NCI-H510A (cell line): ENCODE measurements at places on chromosomes 16 and 17.

GRCh38 chr17:41919840-41920579, 1.3 kb upstream of the ACLY start:
- no peak for DNase-seq

- DNase-seq = no peak
Observed at GRCh38 chr16:75114179-75114945, 2.2 kb downstream of the LDHD start.

DNA sequence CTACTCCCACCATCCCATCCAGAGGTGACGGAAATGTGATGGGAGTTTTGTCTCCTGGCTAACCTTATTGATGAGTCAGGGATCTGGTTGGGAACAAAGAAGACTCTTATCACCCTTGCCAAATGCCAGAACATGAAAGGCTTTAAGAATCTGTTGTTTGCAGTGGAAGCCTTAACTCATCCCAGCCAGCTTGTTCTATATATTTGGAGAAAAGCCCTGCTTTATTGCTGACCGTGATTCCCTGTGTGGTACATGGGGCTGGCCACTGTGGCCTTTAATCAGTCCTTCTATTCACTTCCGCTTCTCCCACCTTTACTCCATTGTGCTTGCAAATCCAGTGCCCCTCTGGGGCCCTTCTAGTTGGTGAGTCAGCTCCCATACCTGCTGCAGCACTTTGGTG, 156.6 kb downstream of the PHKB start:
- DNase-seq = no peak

GRCh38 chr17:44198721-44199552, 747 bp downstream of the ATXN7L3 start:
- DNase-seq = peak; percentile 37
